Activated CD4-positive, alpha-beta memory T cell treated with anti-CD3 and anti-CD28 coated beads, Interleukin-2, amount 10 ng/mL, durations not matched to agents 7 days and 5 days (primary cell): ENCODE measurements at places on chromosomes 3 and 15. TPM values are rescaled to one million over a fixed set of nuclear protein-coding genes. Genes with fewer than 3 reads are reported as not detected.

Gene WDR93
- total RNA-seq: not detected

Gene PEAK1
- 23.6 TPM for total RNA-seq

Gene GOLGA6L10
- 0.95 TPM for total RNA-seq

Gene C15orf62
- total RNA-seq: 1.1 TPM

Gene CXCR6
- 58.8 TPM for total RNA-seq

Gene SOX14
- total RNA-seq: not detected

Gene SH3GL3
- not detected for total RNA-seq

Gene CCK
- total RNA-seq: not detected

Gene SST
- total RNA-seq: not detected

Gene CEP19
- total RNA-seq: 5.3 TPM

Gene BSN
- total RNA-seq: 0.05 TPM

Gene AHSG
- total RNA-seq: not detected

Gene KIF7
- total RNA-seq: 0.15 TPM

Gene PTPN23
- total RNA-seq: 26.8 TPM

Gene CHRNB4
- total RNA-seq: not detected

Gene MKRN3
- 4.4 TPM for total RNA-seq

Gene PLSCR2
- not detected for total RNA-seq

Gene OIP5
- 15.2 TPM for total RNA-seq

Gene MAP6D1
- 0.55 TPM for total RNA-seq

Gene CACNA2D3
- total RNA-seq: not detected

Gene CELSR3
- total RNA-seq: 7.2 TPM

Gene RETNLB
- total RNA-seq: not detected

Gene MFGE8
- total RNA-seq: 51.1 TPM

Gene KCNMB3
- total RNA-seq: 0.60 TPM

Gene GOLGA6L4
- 2.3 TPM for total RNA-seq

Gene ACKR4
- total RNA-seq: not detected

Gene GOLGA6L22
- total RNA-seq: not detected
